ENCODE measurements at places on chromosomes 5 and 9. TPM values are rescaled to one million over a fixed set of nuclear protein-coding genes. Genes with fewer than 3 reads are reported as not detected.

DNA sequence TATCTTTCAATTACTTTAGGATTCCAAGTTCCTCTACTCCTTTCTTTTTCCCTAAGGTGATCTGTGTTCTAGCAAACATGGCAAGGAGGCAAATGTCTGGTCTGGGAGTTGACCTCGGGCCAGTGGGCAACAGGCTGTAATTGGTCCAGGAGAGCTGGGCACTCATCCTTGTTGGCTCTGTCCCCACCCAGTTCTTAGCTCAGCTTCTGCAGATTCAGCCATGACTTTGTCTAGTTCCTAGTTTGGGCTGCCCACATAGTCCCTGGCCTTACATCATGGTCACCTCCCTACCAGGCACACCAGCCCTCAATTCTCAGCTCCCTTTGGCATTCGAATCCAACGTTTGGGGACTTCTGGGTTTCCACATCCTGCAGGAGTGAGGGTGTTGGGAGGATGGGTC is 92.1 kb upstream of the DAP start:
- H3K27me3 ChIP-seq = peaks cover 6% of the 10 kb centered on the region
- H3K36me3 ChIP-seq = no peaks in the 10 kb centered on the region
- no peak overlapping the region for H3K27ac ChIP-seq
- H3K4me3 ChIP-seq = no peak overlapping the region
- no peaks in the 10 kb centered on the region for H3K4me1 ChIP-seq
- DNase-seq = no peak

GRCh38 chr9:105890046-105890822 is 195.9 kb downstream of the TMEM38B start:
- peaks cover 13% of the 10 kb centered on the region for H3K27me3 ChIP-seq
- H3K4me3 ChIP-seq = no peak overlapping the region
- H3K36me3 ChIP-seq = no peaks in the 10 kb centered on the region
- no peak for DNase-seq
- peaks cover 11% of the 10 kb centered on the region for H3K4me1 ChIP-seq

The FBXL7 gene
- not detected for total RNA-seq

The HSPB3 gene
- total RNA-seq = not detected

The DMGDH gene
- total RNA-seq = not detected

The MRPL41 gene
- 30.2 TPM for total RNA-seq

The PHF24 gene
- not detected for total RNA-seq

DNA sequence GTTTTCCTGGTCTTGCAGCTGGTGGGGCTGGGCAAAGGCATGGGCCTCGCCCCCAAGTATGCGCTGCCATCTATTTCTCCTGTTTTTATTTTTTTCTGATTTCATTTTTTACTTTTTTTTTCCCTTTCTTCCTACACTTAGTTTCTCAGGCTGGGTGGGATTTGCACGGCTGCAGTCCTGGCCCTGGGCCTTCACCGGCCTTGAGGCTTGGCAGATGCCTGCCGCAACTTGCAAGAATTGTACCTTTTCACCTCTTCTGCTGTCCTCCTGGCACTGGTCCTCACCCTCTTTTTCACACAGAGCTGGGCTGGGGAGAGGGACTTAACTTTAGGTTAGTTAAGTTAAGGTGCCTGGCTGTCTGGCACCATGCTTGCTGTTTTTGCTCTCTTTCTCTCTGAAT is 10.3 kb upstream of the IRGM start:
- peaks cover 11% of the 10 kb centered on the region for H3K27me3 ChIP-seq
- H3K4me1 ChIP-seq = no peaks in the 10 kb centered on the region
- no peaks in the 10 kb centered on the region for H3K36me3 ChIP-seq

DNA sequence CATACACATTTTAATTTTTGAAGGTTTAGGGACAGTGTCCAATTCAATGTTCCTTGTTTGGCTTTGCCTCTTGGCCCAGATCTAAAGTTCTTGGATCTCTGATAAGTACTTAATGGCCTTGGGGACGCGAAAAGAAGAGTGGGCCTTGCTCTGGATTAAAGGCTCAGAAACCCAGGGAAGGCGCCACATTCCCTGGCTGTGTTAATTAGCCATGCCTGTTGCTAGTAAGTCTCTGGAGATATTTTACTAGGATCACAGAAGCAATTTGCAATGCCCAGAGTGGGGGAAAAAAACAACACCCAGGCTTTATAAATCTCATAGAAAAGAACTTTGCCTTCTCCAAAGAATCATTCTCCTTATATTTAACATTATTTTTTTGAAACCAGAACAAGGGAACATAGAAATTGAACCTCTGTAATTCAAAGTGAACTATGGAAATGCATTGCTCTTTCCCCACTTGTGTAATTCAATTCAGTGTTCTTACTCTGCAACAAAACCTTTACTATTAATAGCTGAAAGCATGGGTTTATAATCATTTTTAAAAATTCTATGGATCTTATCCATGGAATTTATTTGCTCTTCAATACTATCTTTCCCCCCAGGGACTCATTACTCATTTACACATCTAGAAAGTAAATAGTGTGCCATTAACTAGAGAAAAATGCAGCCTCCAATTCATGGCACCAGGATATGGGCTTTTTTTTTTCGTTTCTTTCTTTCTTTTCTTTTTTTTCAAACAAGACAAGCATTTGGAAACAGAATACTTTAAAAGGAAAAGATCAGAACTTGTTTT is 172.2 kb upstream of the ANKRD55 start:
- H3K27me3 ChIP-seq = peaks cover 2% of the 10 kb centered on the region
- no peaks in the 10 kb centered on the region for H3K4me1 ChIP-seq
- no peaks in the 10 kb centered on the region for H3K36me3 ChIP-seq
- DNase-seq = no peak

DNA sequence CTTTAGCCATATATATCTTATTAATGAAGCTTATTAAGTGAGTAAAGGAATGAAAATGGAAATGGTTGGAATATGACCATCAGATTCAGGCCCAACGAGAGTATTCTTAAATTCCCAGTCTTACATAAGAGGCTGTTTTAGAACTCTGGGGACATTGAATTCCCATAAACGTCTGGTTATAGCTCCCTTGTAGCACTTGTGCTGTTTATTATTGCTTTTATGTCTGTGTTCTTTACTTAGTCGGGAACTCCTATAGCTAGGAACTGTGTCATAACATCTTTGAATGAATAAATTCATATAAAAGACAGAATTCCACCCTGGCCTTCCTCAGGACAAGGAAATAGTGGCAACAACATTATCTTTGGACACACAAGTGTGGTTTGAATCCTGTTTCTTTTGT is 58.4 kb downstream of the SH3GL2 start:
- no peaks in the 10 kb centered on the region for H3K36me3 ChIP-seq
- no peak for DNase-seq
- no peaks in the 10 kb centered on the region for H3K27me3 ChIP-seq

DNA sequence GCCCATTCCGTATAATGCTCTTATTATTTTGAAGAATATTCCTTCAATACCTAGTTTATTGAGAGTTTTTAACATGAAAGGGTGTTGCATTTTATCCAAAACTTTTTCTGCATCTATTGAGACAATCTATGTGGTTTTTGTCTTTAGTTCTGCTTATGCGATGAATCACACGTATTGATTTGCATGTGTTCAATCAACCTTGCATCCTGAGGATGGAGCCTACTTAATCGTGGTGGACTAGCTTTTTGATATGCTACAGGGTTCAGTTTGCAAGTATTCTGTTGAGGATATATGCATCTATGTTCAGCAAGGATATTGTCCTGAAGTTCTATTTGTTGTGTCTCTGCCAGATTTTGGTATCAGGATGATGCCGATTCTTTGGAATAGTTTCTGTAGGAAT is 1070.3 kb upstream of the CDH18 start:
- no peaks in the 10 kb centered on the region for H3K27me3 ChIP-seq
- no peak for DNase-seq
- H3K4me1 ChIP-seq = no peaks in the 10 kb centered on the region
- no peak overlapping the region for H3K27ac ChIP-seq

DNA sequence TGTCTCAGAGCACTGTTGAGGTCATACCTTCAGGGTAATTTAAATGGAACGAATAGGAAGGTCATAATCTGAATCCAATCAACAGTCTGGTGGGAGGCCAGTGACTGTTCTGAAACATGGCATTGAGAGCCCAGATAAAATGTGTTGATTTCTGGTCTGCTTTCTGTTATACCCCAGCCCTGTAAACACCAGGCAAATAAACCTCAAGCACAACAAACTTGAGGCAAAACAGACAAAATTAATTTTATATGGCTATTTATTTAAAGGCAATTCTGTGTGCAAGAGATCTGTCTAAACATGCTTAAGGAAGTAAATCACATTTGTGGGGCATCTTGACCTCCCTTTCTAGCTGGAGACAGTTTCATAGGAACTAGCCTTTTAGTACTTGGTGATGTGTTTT is 140.9 kb upstream of the SPEF2 start:
- H3K36me3 ChIP-seq = peaks cover 13% of the 10 kb centered on the region
- H3K27ac ChIP-seq = no peak overlapping the region
- no peak for DNase-seq
- H3K27me3 ChIP-seq = no peaks in the 10 kb centered on the region
- peaks cover 15% of the 10 kb centered on the region for H3K4me1 ChIP-seq

All from activated CD4-positive, alpha-beta T cell treated with anti-CD3 and anti-CD28 coated beads, Interleukin-2, amount 10 ng/mL, durations not matched to agents 7 days and 5 days (primary cell).